ENCODE measurements at places on chromosomes 13 and 19. TPM values are rescaled to one million over a fixed set of nuclear protein-coding genes. Genes with fewer than 3 reads are reported as not detected.

DNA sequence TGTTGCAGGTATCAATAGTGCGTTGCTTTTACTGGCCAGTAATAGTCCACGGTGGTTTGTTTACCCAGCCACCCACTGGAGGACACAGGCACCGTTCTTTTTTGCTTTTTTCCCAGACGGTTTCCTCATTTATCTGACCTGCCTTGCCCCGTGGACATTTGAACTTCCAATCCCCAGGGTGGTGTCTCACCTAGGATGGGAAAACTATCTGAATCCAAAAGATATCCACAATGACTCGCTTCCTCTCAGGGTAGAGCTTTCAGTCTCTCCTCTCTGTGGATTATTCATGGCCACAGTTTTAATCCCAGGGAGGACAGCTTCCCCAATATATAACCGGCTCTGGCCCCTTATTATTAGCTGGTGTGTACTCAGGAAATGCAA lies 170.8 kb downstream of the FOXO1 start:
- DNase-seq = no peak
- no peak overlapping the region for H3K27ac ChIP-seq
- peaks cover 49% of the 10 kb centered on the region for H3K4me1 ChIP-seq

DNA sequence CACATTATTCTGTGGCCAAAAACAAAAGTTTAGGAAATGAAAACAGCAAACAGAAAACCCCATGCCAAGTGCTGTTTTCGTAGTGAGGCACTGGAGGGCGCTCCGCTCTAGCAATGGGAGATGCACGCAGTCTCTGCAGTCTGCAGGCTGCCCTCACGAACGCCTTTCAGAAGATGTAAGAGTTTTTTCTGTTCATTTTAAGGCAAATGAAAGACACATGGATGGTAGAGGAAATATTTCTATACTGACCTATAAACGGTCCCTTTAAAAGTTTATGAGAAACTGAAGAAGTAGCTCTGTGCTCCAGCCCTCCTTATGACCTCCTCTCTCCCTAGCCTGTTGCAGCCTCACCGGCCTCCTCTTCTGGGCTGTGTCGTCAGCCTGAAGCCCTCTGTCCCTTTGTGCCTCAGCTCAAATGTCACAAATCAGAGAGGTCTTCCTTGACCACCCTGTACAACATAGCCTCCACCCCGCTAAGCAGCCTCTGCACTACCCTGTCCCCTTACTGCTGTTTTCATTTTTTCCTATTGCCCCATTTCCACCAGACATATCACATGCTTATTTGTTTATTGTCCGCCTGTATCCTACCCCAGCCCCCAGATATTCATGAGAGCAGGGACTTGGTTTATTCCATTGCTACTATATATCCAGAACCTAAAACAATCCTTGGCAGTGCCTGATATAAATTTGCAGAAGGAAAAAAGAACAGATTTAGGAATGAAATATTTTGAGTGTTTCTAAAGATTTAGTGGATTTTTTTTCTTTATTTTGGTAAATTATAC lies 116.4 kb downstream of the TM9SF2 start:
- H3K27me3 ChIP-seq = no peaks in the 10 kb centered on the region
- no peak overlapping the region for H3K4me3 ChIP-seq
- H3K4me1 ChIP-seq = peaks cover 16% of the 10 kb centered on the region

CEACAM16 gene
- not detected for total RNA-seq

- H3K36me3 ChIP-seq = no peaks in the 10 kb centered on the region
- DNase-seq = no peak
- H3K27ac ChIP-seq = no peak overlapping the region
Measured at GRCh38 chr13:45799451-45799850, 52.1 kb downstream of the SIAH3 start.

- H3K4me3 ChIP-seq = no peak overlapping the region
- peaks cover 42% of the 10 kb centered on the region for H3K4me1 ChIP-seq
- H3K27ac ChIP-seq = no peak overlapping the region
- peaks cover 9% of the 10 kb centered on the region for H3K36me3 ChIP-seq
Measured at GRCh38 chr13:46664195-46664594, 111.2 kb downstream of the LRCH1 start.

DNA sequence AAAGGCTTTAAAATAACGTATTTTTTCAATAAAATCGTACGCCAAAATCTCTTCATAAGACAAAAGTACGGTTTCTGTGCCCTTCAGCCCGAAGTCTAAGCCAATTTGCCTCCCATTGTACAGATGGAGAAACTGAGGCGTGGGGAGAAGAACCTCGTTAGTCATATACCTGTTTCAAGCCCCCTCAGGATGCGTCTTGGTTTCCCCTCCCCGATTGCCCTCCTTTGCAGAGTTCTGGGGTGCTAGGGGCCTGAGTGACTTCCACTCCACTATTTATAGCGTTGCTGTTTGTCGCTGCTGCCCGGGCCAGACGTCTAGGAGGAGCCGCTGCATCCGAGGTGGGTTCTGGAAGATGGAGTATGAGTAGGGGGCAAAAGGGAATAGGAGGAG lies 2.3 kb upstream of the LTBP4 start:
- DNase-seq = no peak
- H3K36me3 ChIP-seq = no peaks in the 10 kb centered on the region
- H3K27me3 ChIP-seq = peaks cover 63% of the 10 kb centered on the region
- peak overlapping the region; percentile 66 for H3K27ac ChIP-seq
- peaks cover 41% of the 10 kb centered on the region for H3K4me1 ChIP-seq

GRCh38 chr13:101631395-101631794 lies 178.9 kb downstream of the ITGBL1 start:
- H3K4me3 ChIP-seq = no peak overlapping the region
- peaks cover 5% of the 10 kb centered on the region for H3K27me3 ChIP-seq
- no peak overlapping the region for H3K27ac ChIP-seq

GRCh38 chr19:55898911-55899310 lies 33.2 kb downstream of the NLRP13 start:
- H3K36me3 ChIP-seq = no peaks in the 10 kb centered on the region
- H3K4me1 ChIP-seq = no peaks in the 10 kb centered on the region
- no peaks in the 10 kb centered on the region for H3K27me3 ChIP-seq
- H3K27ac ChIP-seq = no peak overlapping the region
- H3K4me3 ChIP-seq = no peak overlapping the region
- DNase-seq = no peak

GRCh38 chr19:43564800-43565199 lies 10.5 kb downstream of the XRCC1 start:
- peaks cover 26% of the 10 kb centered on the region for H3K4me1 ChIP-seq
- peak overlapping the region; percentile 5 for H3K27ac ChIP-seq
- no peak overlapping the region for H3K4me3 ChIP-seq
- DNase-seq = no peak
- no peaks in the 10 kb centered on the region for H3K27me3 ChIP-seq

GRCh38 chr19:35790981-35791813 lies 15.8 kb downstream of the ARHGAP33 start:
- H3K27me3 ChIP-seq = peaks cover 10% of the 10 kb centered on the region
- H3K36me3 ChIP-seq = no peaks in the 10 kb centered on the region
- H3K4me3 ChIP-seq = no peak overlapping the region
- no peak overlapping the region for H3K27ac ChIP-seq

GRCh38 chr13:112982281-112983041 lies 13.4 kb downstream of the MCF2L start:
- H3K4me3 ChIP-seq = no peak overlapping the region
- no peak for DNase-seq
- H3K27ac ChIP-seq = no peak overlapping the region
- no peaks in the 10 kb centered on the region for H3K4me1 ChIP-seq
- no peaks in the 10 kb centered on the region for H3K27me3 ChIP-seq
- H3K36me3 ChIP-seq = no peaks in the 10 kb centered on the region

CYP4F22 gene
- total RNA-seq = 3.4 TPM

DNA sequence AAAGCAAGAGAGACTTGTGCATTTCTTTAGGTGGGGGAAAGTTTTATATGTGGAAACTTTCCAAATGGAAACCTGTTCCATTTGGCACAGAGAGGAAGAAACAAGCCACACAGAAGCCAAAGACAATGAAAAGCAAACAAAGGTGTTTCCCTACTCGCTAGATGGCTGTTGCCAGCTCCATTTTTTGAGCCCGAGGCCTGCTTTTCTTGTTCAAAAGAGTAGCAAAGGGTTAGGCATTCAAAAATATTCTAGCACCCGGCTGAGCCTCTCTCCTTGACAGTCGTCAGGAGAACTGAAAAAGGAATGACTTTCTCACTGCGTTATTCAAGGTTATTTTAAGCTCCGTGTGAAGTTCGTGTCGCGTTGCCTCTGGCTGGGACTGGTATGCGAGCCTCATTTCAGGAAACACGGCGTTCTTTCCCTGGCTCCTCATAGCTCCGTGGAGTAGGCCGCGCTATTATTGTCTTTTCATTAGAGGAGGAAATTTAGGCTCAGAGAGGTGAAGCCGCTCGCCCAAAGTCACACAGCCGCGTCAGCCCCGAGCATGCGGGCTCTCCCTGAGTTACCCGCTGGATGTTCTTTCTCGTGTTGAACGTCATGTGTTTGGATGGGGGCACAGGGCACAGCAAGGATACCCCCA lies 7.6 kb downstream of the TRPM4 start:
- no peaks in the 10 kb centered on the region for H3K36me3 ChIP-seq
- no peak for DNase-seq
- H3K27me3 ChIP-seq = peaks cover 14% of the 10 kb centered on the region
- H3K4me1 ChIP-seq = no peaks in the 10 kb centered on the region
- no peak overlapping the region for H3K4me3 ChIP-seq

DNA sequence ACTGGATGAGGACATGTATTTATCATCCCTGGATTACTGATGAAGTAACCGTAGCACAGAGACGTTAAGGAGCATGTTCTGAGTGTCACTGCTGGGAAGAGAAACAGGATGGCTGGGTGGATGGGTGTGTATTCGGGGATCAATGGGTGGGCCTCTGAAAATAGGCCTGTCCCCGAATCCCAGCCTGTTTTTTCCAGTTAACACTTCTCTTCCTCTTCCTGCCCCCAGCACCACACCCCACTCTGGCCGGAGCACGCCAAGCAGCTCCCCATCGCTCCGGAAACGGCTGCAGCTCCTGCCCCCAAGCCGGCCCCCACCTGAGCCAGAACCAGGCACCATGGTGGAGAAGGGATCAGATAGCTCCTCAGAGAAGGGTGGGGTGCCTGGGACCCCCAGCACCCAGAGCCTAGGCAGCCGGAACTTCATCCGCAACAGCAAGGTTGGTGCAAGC lies 8.8 kb downstream of the GRAMD1A start:
- H3K4me1 ChIP-seq = peaks cover 42% of the 10 kb centered on the region
- no peak for DNase-seq
- H3K4me3 ChIP-seq = no peak overlapping the region

- no peaks in the 10 kb centered on the region for H3K27me3 ChIP-seq
- H3K27ac ChIP-seq = no peak overlapping the region
- peaks cover 2% of the 10 kb centered on the region for H3K36me3 ChIP-seq
- no peak for DNase-seq
- no peak overlapping the region for H3K4me3 ChIP-seq
Measured at GRCh38 chr19:10921910-10922637, 6.4 kb downstream of the YIPF2 start.

- DNase-seq = no peak
- no peak overlapping the region for H3K27ac ChIP-seq
- no peaks in the 10 kb centered on the region for H3K4me1 ChIP-seq
Measured at GRCh38 chr13:35566340-35566739, 89.9 kb upstream of the MAB21L1 start.

DNA sequence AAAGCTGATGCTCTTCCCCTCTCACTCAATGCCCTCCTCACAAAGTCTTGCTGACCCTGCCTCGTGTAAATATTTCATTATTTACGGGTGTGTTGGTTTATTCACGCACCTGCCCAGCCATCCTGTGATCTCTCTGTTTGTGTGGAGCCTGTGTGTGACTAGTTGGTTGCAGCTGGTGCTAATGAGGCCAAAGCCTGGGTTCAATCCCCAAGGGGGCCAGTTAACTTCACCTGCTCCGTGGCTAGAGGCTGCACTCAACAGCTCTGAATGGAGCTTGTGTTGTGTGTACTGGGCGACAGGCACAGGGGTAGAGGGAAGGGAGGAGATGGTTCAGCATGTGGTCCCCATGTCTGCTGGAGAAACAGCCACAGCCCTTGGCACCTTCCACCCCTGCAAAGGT lies 109.5 kb downstream of the DNAJC15 start:
- H3K4me3 ChIP-seq = no peak overlapping the region
- H3K27ac ChIP-seq = no peak overlapping the region
- H3K4me1 ChIP-seq = peaks cover 5% of the 10 kb centered on the region
- DNase-seq = no peak
- H3K27me3 ChIP-seq = peaks cover 9% of the 10 kb centered on the region

DNA sequence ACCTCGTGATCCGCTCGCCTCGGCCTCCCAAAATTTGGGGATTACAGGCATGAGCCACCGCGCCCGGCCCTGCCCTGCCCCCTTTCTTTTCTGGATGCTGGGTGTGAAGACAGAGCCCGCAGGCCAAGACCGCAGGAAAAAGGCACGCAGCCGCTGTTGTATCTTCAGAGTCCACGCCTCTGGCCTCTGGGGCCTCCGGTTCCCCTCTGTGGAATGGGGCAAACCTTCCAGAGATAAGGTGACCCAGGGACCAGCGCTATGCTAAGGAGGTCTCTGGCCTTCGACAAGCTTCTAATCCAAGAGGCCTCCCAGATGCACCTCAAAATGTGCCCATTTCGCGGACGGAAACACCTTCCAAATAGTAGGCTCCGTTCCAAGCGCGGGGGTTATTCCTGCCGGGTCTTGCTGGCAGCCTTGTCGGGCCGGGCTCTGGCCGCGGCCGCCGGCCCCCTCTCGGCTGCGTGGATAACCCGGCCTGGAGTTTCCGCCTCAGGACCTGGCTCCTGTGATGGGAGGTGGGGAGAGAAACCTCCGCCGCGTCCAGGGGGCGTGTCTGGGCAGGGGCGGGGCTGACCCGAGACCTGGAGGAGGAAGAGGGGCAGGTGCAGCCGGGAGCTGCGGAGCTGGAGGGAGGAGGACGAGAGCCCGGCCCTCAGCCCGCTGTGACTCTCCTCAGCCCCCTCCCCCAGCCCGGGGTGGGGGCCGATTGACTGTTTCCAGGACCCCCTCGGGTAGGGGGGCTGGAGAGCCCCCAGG lies 13.1 kb downstream of the TJP3 start:
- H3K36me3 ChIP-seq = no peaks in the 10 kb centered on the region
- H3K27ac ChIP-seq = no peak overlapping the region
- peak; percentile 87 for DNase-seq
- H3K4me3 ChIP-seq = peak overlapping the region; percentile 55
- peaks cover 44% of the 10 kb centered on the region for H3K27me3 ChIP-seq

- no peak overlapping the region for H3K27ac ChIP-seq
- no peaks in the 10 kb centered on the region for H3K4me1 ChIP-seq
- no peak overlapping the region for H3K4me3 ChIP-seq
- H3K27me3 ChIP-seq = no peaks in the 10 kb centered on the region
- no peaks in the 10 kb centered on the region for H3K36me3 ChIP-seq
Measured at GRCh38 chr13:76285463-76285862, 600.7 kb downstream of the KCTD12 start.

DNA sequence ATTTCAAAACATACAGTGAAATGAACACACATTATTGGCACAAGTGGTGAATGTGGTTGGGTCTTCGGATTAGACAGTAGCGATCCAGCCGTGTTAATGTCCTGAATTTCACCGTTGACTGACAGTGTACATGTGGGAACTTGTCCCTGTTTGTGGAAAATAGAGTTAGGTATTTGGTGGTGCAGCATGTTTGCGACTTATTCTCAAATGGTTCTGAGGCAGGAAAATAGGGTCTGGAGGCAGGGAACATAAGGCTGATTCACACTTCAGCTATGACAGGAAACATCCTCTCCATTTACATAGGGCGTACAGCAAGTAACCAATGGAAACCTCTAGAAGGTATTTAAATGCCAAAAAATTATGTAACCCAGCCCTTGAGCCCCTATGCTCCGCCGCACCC lies 4.2 kb downstream of the LGALS7B start:
- peaks cover 3% of the 10 kb centered on the region for H3K4me1 ChIP-seq
- DNase-seq = no peak
- H3K27ac ChIP-seq = no peak overlapping the region
- H3K4me3 ChIP-seq = peak overlapping the region; percentile 62
- H3K27me3 ChIP-seq = peaks cover 9% of the 10 kb centered on the region
